Psoas muscle (tissue), 8 donors: ENCODE measurements at places on chromosomes 12 and 14.

DNA sequence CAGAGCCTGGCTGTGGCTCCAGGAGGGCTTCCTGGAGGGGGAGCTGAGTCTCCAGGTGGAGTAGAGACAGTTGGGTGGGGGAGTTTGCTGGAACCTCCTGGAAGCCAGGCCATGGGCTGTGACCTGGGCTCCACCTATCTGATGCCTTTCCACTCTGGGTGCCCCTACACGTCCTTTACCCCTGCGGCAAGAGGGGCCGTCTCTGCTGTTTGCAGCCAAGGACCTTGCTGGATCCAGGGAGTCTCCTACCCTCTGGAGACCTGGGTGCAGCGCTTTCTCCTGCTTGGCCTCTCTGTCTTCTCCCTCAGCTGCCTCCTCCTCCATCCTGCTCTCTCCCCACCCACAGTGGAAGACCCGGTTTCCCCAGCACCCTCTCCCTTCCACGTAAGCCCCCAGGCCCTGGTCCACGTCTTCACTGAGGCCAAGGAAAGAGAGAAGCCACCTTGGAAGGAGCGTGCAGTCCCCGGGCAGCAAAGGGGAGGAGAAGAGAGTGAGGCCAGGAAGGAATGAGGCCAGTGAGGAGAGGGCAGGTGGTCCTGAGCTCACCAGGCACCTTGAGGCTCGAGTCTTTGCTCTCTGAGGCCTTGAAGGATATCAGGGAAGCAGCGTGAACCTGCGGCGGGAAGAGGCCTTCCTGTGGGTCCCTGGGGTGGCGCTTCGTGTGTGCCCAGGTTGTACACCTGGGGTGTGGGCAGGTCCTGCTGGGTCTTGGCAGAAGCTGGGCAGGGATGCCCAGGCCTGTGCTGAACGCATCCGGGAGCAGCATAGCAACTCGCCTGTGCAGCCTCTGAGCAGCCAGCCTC is 294.3 kb upstream of the RTL1 start:
- DNase-seq, result no peak

- no peak for DNase-seq
Measured at GRCh38 chr14:95162641-95163040, 5.3 kb upstream of the DICER1 start.

- no peak for DNase-seq
Measured at GRCh38 chr14:81662066-81662465, 128.4 kb upstream of the SEL1L start.

DNA sequence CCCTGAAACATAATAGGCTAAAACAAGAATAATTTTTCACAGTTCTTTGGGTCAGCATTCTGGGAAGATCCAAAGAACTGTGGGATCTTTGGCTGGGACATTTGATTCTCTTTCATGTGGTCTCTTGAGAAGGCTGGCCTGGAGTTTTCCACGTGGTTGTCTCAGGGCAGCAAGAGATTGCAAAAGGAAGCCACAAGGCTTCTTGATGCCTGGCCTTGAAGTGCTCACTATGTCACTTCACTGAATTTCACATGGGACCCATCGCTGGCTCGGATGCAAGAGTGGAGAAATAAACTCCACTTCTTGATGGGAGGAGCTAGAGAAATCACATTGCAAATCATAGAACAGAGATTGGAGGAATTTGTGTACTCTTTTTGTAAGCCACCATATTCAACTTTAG is 343.4 kb downstream of the MED13L start:
- peak; percentile 50 for DNase-seq

GRCh38 chr14:22200977-22201605 is 387.9 kb downstream of the DAD1 start:
- no peak for DNase-seq

DNA sequence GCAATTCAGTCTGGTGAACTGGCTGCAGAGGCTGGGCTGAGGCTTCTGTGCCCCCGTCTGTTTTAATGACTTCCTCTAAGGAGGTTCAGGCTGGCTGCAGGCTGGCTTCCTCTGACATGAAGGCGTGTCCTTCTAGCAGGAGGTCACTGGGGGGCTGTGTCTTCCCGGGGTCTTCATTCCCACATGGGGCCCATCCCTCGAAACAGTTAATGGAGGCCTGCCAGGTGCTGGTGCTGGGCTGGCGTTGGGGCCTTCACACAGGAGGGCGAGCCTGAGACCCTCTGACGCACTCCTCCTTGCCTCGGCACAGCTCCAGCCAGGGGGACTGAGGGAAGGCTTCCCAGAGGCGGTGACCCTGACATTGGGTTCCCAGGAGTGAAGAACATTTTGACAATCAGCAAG is 57.7 kb upstream of the DLK1 start:
- peak; percentile 5 for DNase-seq

GRCh38 chr14:20429801-20430669 is 5.9 kb downstream of the KLHL33 start:
- DNase-seq, result no peak

DNA sequence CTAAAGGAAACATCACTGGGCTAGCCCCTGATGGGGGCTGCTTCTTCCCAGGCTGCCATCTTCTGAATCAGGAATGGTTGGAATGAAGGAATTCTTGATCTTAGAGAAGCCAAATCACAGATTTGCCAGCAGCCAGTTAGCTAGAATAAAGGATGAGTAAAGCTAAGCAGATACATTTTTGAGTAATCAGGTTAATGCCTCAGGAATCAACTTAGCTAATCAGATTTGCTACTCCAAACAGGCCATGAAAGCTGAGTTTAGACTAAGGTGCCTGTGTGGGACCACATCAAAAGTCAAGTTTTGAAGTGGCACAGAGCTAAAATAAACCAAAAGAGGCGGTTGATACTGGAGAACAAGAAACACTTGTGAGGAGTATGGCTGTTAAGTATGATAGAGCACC is 28.8 kb upstream of the LMO3 start:
- no peak for DNase-seq

DNA sequence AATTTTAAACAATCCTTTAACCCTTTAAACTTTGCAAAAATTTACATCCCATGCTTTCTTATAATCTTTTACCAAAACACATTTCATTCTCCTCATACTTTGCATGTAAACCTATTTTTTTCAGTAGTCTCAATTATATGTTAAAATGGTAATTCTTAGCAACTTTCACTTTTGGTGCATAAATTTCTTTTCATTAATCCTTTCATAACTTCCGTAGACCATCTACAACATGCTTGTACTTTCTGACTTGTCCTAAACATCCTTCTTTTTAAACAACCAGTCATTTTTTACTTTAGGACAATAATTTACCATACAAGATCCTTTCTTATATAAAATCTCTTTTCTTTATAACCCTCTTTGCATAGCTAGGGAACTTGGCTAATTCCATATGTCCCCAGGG is 19.5 kb downstream of the CCDC91 start:
- no peak for DNase-seq

- DNase-seq, result no peak
Measured at GRCh38 chr12:124513297-124513867, 54.0 kb downstream of the NCOR2 start.

GRCh38 chr14:104805326-104805678 is 4.4 kb downstream of the ZBTB42 start:
- DNase-seq, result peak; percentile 62

- DNase-seq, result no peak
Measured at GRCh38 chr14:84343656-84344055, 1186.3 kb upstream of the FLRT2 start.

GRCh38 chr12:59494617-59495016 is 101.2 kb upstream of the SLC16A7 start:
- DNase-seq, result no peak

DNA sequence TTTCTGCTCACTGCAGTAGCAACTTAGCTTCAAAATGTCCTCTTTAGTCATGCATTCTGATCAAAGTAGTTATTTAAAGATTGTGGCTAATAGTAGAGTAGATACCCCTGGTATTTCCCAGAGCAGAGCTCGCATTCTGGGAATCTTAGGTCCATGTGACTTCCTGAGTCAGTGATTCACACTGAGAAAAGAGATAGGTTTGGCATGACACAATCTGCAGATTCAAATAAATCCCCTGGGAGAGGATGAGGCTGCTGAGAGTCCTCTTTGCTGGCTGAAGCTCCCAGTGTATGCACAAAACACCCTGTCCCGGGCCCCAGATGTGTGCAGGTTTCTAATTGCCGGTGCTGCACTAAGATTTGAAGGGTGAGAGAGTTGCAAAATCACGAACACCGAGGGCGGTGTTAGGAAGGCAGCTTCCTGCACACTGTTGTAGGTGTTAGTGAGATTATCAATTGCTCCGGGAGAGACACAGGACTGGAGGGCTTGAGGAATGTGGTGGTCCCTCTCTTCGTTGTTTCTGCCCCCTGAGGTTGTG is 233.2 kb downstream of the NRXN3 start:
- no peak for DNase-seq

DNA sequence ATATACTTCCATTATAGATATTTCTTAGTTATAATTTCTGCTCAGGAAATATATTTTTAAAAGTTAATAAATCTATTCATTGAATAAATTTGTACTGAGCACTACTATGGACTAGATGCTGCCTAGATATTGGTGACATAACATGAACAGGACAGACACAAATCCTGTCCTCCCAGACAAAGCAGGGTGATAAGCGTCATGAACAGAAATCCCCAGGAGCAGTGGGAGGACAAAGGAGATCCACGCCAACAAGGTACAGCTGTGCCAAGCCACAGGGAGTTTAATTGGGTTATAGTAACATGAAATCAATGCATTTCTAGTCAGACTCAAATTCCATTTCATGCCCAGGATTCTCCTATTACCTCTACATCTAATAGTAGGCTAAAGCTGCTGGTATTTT is 171.8 kb upstream of the CPNE8 start:
- DNase-seq, result no peak

GRCh38 chr12:114659084-114659483 is 24.9 kb downstream of the TBX3 start:
- no peak for DNase-seq
